Heart right ventricle (tissue), 16 donors: ENCODE measurements at places on chromosomes 11 and 22. TPM values are rescaled to one million over a fixed set of nuclear protein-coding genes. Genes with fewer than 3 reads are reported as not detected.

- no peaks in the 10 kb centered on the region for H3K36me3 ChIP-seq
- no peak overlapping the region for H3K4me3 ChIP-seq
- no peak overlapping the region for H3K27ac ChIP-seq
- H3K27me3 ChIP-seq: no peaks in the 10 kb centered on the region
- H3K4me1 ChIP-seq: peaks cover 7% of the 10 kb centered on the region
Observed at GRCh38 chr11:115385226-115385625, 119.0 kb downstream of the CADM1 start.

GRCh38 chr11:17563961-17564686 lies 17.1 kb downstream of the OTOG start:
- no peaks in the 10 kb centered on the region for H3K36me3 ChIP-seq
- no peaks in the 10 kb centered on the region for H3K4me1 ChIP-seq
- H3K27ac ChIP-seq: no peak overlapping the region

- H3K36me3 ChIP-seq: peaks cover 29% of the 10 kb centered on the region
- H3K27me3 ChIP-seq: no peaks in the 10 kb centered on the region
- peaks cover 20% of the 10 kb centered on the region for H3K4me1 ChIP-seq
Observed at GRCh38 chr11:67606093-67606491, 644 bp upstream of the NDUFV1 start.

DNA sequence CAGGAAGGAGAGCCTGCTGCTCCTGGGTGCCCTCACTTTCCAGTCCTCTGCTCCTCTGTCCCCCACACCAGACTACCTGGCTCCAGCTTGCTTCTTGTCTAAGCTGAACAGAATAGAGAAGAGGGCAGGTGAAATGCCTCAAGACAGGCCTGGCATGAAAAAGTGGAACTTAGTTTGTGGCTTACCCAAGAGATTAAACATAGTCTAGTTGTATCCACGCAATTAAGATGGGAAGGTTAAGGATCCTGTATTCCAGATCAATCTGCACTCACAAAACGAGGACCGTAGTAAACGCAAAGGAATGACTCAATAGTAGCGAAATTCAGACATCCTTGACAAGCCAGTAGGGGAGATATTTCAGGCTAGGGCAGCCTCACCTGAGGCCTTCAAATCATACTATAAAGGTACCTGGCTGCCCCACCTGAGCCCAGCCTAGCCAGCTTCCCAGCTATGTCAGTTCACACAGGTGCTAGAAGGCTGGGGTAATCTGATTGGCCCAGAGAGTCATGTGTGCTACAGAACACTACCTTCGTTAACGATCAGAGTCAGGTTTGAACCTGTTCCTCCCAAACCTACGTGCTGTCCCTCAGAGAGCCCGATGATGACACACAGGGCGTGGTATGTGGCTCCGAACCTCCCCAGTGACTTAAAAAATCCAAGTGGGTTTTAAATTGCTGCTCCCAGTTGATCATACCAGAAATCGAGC lies 46.5 kb downstream of the AHNAK start:
- H3K4me1 ChIP-seq: peaks cover 60% of the 10 kb centered on the region
- no peak overlapping the region for H3K4me3 ChIP-seq
- no peak overlapping the region for H3K27ac ChIP-seq

GRCh38 chr22:28395920-28396753 lies 283.5 kb downstream of the TTC28 start:
- no peak overlapping the region for H3K4me3 ChIP-seq
- H3K27me3 ChIP-seq: no peaks in the 10 kb centered on the region
- no peaks in the 10 kb centered on the region for H3K36me3 ChIP-seq
- no peak for DNase-seq

GRCh38 chr11:112637076-112637475 lies 324.1 kb upstream of the NCAM1 start:
- H3K27me3 ChIP-seq: no peaks in the 10 kb centered on the region
- DNase-seq: no peak
- H3K27ac ChIP-seq: no peak overlapping the region
- H3K36me3 ChIP-seq: no peaks in the 10 kb centered on the region
- H3K4me3 ChIP-seq: no peak overlapping the region

Gene KREMEN1
- total RNA-seq: 37.1 TPM

Gene PGA4
- total RNA-seq: not detected
